Mesangial cell (primary cell): ENCODE measurements at places on chromosomes 2 and 18. TPM values are rescaled to one million over a fixed set of nuclear protein-coding genes. Genes with fewer than 3 reads are reported as not detected.

DUSP19 gene
- 0.49 and 1.1 TPM in 2 replicates for total RNA-seq

ANKRD30BL gene
- 0.13 TPM in 1 of 2 replicates, not detected in the other for total RNA-seq

GALNT3 gene
- total RNA-seq = 16.4 and 21.2 TPM in 2 replicates

KIAA2012 gene
- under 0.01 TPM in 1 of 2 replicates, not detected in the other for total RNA-seq

KIF1A gene
- total RNA-seq = 2.6 and 4.9 TPM in 2 replicates

DCDC2C gene
- total RNA-seq = not detected in 2 replicates

GNAL gene
- 2.3 and 4.3 TPM in 2 replicates for total RNA-seq

ALPI gene
- not detected in 2 replicates for total RNA-seq

GPR45 gene
- 0.16 and 0.25 TPM in 2 replicates for total RNA-seq

COLEC11 gene
- total RNA-seq = 0.76 and 1.5 TPM in 2 replicates

CD207 gene
- total RNA-seq = not detected in 2 replicates

FBXO48 gene
- total RNA-seq = 0.13 and 0.33 TPM in 2 replicates
